NCI-H1694 treated with DMSO at 0.1 percent for 48 hours (cell line): ENCODE measurements at places on chromosomes 1 and 21.

DNA sequence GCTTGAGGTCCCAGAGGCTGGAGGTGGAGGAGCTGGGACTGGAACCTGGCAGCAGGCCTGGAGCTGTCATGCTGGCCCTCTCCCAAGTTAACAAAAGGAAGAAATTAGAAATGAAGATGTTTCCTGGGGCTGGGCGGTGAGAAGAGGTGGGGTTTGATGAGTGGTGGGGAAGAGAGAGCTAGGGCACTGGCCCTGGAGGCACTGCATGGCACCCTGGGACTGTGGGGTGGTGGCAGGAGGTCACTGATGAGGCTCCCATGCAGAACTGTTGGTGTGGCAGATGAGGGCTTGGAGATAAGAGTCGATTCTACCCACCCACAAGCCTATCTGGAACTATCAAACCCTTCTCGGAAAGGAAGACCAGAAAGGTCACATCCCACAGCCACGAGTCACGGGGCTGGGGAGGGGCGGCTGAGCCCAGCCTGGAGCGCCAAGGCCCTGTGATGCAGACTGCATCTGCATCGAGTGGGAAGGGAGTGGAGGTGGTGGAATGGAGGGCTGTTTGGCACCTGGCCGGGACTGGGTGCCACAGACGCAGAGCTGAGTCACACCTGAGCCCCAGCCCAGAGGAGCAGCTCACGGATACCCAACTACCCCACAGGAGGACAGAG lies 29.4 kb downstream of the MRPL37 start:
- DNase-seq: no peak

DNA sequence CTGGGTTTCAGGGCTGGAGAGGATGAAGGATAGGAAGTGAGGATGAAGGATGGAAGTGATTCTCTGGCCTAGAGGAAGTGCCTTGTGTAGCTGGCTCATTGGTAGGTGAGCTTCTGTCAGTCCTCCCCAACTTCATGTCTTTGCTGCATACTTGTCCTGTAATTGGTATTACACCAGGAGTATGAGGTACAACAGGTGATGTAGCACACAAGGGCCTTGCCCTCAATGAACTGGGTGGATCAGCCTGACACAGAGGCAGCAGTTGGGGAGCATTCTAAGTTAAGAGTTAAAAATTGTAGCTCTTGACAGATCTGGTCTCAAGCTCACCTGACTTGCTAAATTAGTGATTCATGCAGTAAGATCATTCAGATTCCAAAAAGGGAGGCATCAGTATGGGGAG lies 37.9 kb upstream of the CACNA1E start:
- DNase-seq: no peak

DNA sequence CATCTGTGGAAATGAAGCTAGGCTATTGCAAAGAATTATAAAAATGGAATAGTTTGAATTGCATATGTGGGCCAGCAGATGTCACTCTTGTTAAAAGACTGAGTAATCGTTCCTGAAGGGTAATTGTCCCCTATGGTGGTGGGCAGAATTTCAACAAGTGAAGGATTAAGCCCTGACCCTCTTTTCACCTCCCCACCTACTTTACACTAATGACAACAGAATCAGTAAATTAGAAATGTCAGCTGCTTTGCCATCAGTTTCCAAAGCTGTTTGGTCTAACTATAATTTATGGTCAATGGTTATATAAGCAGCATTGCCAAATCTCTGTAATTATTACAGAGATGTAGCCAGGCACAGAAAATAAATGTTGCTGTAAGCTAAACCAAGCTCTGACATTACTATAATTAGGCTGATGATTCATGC lies 898.6 kb downstream of the AMY1C start:
- peak; percentile 67 for DNase-seq

GRCh38 chr1:40704817-40705733 lies 13.6 kb downstream of the NFYC start:
- no peak for DNase-seq

GRCh38 chr1:18229625-18230024 lies 122.0 kb downstream of the IGSF21 start:
- DNase-seq: peak; percentile 69

DNA sequence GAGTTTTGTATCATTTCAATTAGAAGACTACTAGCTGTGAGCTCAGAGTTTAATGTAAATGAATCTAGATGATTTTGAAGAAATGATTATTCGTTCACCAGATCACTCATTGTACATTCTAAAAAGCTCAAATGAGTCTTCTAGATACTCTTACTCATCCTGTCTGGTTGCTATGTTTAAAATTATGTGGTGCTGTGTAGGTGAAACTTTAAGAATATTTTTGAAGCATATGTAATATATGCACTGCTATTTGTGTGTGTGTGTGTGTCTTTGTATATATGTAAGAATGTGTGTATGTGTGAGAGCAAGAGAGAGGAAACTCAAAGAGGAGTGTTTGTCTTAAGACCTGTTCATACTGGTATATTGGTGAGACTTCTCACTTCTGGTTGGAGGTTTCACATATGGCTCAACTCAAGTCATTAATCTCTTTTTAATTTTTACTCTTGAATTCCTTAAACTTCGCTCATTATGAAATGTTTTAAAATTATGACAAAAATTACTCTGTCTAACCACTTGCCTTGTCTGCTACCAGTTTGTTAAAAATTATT lies 8.6 kb upstream of the C1orf105 start:
- no peak for DNase-seq

GRCh38 chr1:77220687-77221463 lies 1.6 kb upstream of the PIGK start:
- no peak for DNase-seq
